AG09319 (cell line): ENCODE measurements at places on chromosomes 11 and 22.

- no peak for DNase-seq
Observed at GRCh38 chr11:45237711-45238315, 48.3 kb downstream of the SYT13 start.

DNA sequence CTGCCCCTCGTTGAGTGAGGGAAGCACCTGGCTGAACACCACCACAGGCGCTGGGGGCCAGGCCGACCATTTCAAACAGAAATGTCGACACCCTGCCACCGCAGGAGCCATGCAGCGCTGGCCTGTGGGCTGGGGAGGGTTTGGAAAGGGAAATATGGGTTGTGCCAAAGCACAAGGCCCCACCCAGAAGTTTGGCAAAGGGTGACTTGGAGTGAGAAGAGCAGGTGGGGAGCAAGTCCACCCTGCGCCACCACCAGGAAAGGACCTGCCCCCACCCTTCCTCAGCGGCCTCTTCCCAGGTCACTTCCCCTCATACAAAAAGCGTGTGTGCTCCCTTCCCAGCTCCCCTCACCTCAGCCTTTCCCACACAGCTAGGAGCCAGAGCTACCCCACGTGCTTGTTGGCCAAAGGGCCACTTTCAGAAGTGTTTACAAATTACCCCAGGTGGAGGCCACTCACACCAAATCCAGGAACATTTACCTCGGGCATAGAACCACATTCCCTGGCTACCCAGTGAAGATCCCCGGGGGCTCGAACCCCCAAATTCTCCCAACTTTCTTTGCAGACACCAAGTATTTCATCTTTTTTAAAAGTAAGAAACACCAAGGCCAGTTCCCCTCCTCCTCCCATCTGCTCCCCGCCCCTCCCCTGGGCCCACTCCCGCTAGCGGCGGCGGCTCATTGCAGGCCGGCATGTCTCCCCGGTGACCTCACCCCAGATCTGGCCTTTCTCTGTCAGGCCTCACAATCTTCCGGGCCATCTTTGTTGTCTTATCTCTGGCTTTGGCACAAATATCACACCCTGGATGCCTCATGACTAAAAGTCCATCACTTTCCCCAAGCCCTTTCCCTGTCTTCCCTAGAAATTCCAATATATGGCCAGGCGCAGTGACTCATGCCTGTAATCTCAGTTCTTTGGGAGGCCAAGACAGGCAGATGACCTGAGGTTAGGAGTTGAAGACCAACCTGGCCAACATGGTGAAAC lies 20.5 kb upstream of the SCGB1A1 start:
- no peak for DNase-seq

DNA sequence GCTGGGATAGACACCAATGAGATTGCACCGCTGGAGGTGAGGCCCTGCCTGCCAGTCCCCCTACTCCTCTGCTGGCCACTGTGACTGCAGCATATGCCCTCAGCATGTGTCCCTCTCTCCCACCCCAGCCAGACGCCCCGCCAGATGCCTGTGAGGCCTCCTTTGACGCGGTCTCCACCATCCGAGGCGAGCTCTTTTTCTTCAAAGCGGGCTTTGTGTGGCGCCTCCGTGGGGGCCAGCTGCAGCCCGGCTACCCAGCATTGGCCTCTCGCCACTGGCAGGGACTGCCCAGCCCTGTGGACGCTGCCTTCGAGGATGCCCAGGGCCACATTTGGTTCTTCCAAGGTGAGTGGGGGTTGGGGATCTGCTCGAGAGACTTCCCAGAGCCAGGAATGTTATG lies 5.7 kb upstream of the SMARCB1 start:
- no peak for DNase-seq

DNA sequence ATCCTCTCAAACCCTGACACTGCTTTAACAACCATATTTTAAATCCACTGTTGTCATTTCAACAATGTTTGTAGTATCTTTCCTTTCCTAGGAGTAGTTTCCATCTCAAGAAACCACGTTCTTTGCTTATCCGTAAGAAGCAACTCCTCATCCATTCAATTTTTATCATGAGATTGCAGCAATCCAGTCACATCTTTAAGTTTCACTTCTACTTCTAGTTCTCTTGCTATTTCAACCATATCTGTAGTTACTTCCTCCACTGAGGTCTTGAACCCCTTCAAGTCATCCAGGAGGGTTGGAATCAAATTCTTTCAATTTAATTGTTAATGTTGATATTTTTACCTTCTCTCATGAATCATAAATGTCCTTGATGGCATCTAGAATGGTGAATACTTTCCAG lies 22.4 kb downstream of the CCDC82 start:
- DNase-seq = no peak

GRCh38 chr11:123241874-123242543 lies 47.0 kb upstream of the CLMP start:
- no peak for DNase-seq

- DNase-seq = no peak
Observed at GRCh38 chr11:109991835-109992234, 101.4 kb upstream of the ZC3H12C start.

DNA sequence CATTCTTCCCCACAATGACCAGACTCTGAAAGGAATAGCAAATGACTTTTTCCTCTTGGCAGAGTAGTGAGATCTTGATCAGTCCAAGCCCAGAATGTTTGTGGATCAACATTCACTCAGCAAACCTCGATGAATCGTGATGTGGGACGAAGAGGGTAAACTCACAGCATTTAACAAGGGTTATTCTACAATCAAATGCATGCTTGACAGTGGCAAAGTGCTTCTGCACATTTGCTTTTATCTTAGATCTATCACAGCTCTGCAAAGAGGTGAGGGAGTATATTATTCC lies 31.8 kb downstream of the TMPRSS5 start:
- DNase-seq = no peak

GRCh38 chr22:47191671-47192650 lies 429.5 kb downstream of the TBC1D22A start:
- no peak for DNase-seq

DNA sequence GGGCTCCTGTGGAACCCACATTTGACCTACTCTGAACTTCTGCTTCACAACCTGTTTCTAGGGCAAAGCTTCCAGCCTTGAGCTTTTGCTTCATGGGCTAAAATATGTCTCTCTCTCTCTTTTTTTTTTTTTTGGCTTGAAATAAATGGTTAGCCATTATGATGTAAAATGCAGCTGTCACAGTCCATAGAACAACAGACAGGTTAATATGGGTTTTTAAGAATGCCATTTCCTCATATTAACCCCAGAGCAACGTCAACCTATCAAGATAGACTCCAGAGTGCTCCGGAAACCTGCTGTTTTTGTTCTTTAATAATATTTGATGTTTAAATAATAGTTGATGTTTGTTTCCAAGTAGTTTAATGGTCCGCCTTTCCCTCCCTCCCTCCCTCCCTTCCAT lies 285.6 kb downstream of the TENM4 start:
- DNase-seq = no peak

DNA sequence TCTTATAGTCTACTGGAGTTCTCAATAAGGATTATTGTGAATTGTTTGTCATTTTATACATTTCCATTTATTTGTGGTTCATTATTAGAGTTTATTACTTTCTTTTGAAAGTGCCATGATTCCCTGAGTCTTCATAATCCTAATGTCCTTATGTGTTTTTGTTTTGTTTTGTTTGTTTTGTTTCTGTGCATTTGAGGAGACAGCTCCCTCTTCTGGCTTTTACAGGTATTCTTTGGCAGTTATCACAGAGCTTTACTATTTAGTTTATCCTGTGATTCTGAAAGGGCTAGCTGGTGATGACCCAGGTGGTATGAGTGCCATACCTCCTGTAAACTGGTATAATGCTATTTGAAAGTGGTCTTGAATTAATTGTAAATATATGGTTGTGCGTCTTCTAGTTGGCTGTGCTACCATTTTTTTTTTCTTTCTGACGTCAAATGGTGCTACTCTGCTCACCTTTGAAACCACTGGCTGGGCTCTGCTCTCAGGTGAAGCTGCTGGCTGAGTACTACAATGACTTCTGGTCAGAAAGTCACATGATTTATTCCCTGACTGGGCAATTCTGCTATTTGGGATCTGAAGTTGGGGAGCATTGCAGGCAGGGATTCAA lies 751.2 kb downstream of the JRKL start:
- DNase-seq = no peak

GRCh38 chr11:120334894-120335462 lies 1.2 kb upstream of the ARHGEF12 start:
- peak; percentile 85 for DNase-seq

- peak; percentile 95 for DNase-seq
Observed at GRCh38 chr11:125263268-125263790, 98.8 kb downstream of the PKNOX2 start.

GRCh38 chr11:68974421-68975194 lies 6.2 kb downstream of the MRGPRD start:
- DNase-seq = no peak

DNA sequence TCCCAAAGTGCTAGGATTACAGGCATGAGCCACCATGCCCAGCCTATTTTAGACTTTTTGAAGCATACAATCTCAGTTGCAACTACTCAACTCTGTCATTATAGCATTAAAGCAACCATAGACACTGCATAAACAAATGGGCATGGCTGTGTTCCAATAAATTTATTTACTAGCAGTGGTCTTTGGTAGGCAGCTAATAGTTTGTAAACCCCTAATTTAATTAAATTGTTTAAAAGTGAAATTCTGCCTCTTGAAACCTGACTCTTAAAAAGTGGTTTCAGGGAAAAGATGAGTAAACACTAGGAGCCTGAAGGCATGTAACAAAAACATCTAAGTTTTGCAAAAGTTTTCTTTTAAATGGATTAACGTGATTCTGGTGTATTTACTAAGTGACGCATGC lies 1364.5 kb downstream of the LRRC4C start:
- DNase-seq = no peak

GRCh38 chr22:44068422-44069191 lies 44.5 kb downstream of the PARVB start:
- DNase-seq = no peak

DNA sequence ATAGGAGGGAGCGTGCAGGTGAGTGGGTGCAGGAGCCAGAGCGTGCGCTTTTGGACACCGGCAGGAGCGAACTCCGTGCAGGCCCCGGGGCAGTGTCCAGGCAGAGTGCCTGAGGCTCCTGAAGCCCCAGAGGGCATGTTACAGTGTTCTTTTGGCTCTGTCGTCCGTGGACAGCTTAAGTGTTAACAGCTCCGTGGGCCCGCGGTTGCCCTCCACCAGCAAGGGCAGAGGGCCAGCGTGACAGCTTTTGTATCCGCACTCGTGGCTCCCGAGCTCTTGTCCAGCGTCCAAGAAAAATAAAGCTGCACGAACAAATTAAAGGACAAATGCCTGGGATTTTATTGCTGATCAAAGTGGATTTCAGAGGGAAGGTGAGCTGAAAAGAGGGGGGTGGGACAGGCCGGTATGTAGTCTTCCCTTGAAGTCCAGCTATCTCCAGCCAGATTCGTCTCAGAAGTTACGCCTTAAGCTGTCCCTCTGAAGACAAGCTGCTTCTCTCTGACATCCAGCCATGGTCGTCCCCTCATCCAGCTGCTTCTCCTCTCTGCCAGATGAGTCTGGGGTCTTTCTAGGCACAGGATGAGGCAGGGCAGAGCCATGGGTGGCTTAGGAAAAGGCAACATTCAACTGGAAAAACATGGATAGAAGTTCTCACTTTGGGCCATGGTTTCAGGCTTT lies 968 bp upstream of the TMEM109 start:
- DNase-seq = no peak

GRCh38 chr11:69841859-69842698 lies 22.9 kb upstream of the FGF3 start:
- DNase-seq = no peak

DNA sequence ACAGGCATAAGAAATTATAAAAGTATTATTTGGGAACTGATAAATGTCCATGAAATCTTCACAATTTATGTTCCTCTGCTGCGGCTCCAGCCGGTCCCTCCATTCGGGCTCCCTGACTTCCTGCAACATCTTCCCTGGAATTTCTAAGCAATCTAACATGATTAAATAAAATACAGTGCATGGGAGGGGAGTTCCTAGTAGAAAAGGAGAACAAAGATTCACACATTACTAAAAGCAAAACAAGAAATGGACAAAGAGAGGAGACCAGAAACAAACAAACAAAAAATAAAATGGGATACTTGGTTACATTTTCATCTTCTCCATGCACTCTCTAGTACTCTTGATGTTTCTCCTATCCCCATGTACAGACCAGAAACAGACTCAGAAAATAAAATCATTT lies 8.6 kb upstream of the APOL4 start:
- DNase-seq = no peak

DNA sequence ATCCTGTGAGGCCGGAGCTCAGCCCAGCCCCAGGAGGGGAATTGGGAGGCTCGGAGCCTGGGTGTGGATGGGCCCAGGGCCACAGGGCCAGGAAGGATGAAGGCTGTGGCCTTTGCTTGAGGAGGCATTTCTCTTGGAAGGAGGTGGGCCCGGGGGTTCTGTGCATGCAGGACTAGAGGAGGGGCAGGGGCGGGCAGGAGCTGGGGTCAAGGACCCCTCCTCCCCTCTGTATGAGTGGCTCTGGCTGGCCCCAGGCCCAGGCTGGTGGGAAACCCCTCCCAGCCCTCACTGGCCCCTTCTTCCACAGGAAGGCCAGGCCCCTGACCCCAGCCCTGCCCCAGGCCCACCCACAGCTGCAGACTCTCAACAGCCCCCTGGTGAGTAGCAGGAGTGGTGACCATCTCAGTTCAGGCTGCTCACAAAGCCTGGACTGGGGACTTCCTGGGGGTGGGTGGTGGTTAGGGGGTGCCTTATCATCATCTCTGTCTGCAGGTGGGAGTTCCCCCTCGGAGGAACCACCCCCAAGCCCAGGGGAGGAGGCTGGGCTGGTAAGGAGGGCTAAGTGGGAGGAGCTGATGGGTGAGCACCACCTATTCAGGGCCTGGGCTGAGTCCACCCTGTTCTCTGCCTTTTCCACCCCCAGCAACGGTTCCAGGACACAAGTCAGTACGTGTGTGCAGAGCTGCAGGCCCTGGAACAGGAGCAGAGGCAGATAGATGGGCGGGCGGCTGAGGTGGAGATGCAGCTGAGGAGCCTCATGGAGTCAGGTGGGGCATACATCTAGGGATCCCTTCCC lies 6.0 kb downstream of the KCNK7 start:
- no peak for DNase-seq

GRCh38 chr11:2444821-2445745 lies at the start of gene KCNQ1:
TSS of gene KCNQ1 (plus strand) at chr11:2445008. CDS start at chr11:2445099, 91 bp downstream.
- no peak for DNase-seq

- no peak for DNase-seq
Observed at GRCh38 chr11:45030778-45031177, 80.1 kb upstream of the TP53I11 start.

DNA sequence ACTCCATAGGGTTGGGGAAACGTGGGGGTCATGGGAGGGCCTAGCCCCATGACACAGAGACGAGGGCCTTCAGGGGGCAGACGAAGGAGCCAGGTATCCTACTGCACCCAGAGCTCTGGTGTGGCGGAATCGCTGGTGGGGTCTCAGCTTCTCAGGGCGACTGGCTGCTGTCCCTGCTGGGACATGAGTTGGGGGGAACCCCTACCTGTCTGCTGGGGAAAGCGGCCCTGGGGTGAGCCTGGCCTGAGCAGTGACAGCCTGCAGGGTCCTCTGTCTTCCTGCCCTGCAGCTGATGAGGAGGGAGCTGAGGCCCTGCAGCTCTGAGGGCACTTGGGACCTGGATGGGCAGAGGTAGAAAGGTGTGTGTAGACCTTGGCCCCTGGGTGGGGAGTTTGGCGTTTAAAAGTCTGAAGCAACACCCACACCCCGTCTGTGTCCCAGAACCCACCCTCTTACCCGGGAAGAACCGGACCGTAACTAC lies 33.6 kb upstream of the GRAMD4 start:
- no peak for DNase-seq
